ENCODE measurements at places on chromosomes 16 and 17.

DNA sequence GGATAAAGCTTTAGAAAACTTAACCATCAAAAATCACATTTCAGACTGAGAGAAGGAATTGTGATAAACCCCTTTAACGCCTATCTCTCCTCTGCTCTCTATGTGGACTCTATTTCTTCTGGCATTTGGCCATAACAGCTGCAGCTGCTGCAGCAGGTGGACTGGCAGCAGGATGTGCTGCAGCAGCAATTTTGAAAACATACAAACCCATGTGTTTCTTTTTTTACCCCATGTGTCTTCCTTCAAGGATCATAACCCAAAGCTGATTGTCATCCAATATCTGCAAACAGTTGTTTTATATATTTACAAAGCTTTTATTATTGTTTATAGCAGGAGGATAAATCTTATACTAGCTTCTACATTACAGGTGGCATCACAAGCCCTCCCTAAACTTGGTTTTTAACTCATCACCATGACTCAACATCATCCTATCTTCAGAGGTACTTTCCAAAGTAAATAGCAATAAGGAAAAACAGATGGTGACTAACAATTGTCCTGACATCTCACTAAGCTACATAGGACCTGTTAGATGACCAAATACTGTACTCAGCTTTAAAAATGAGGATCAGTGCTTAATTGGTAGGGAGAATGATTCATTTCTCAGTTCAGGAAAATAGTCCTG is 14.5 kb upstream of the KRTAP9-2 start:
- no peak for DNase-seq

GRCh38 chr17:18066866-18067265 is 20.9 kb upstream of the DRG2 start:
- DNase-seq = no peak

DNA sequence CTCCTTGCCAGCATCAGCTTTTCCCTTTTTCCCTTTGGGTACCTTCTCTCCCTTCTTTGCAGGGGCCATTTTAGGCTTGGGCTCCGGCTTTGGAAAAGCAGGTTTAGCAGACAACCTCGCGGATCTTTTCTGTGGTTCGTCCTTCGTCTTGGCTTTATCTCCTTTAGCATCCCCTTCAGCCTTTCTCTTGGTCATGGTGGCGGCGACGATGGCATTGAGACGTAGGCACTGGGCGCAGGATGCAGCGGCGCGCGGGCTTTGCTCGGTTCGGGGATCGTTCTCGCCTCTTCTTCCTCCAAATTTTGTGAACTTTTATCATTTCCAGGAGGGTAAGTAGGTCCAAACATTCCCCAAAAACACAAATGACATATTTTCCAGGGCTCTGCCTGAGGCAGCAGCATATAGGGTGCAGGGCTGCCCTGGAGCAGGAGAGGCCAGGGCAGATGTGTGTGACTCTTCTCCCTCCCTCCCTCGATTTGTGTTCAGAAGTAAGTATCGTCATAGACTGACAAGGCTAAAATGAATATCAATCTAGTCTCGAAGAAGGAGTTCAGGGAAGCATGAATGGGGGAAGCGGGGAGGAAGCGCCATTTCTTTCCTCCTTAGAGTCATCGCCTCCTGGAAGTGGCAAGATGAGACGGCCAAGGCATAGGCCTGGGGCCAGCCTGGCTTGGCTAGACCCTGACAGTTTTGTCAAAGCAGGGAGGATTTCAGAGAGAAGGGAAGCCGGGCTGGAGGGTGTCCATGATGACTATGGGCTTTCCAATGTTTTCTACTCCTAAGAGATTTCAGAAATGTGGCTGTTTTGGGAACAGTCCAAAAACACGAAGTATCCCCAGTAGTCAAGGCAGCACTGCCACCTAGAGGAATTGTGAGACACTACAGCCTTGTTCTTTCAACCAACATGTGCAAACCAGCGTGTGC is 13.2 kb downstream of the CHCT1 start:
- DNase-seq = peak; percentile 18

GRCh38 chr17:15659663-15660062 is 24.4 kb downstream of the TRIM16 start:
- no peak for DNase-seq

- no peak for DNase-seq
These were observed 3.6 kb downstream of the ENDOV start for GRCh38 chr17:80418589-80418988.

DNA sequence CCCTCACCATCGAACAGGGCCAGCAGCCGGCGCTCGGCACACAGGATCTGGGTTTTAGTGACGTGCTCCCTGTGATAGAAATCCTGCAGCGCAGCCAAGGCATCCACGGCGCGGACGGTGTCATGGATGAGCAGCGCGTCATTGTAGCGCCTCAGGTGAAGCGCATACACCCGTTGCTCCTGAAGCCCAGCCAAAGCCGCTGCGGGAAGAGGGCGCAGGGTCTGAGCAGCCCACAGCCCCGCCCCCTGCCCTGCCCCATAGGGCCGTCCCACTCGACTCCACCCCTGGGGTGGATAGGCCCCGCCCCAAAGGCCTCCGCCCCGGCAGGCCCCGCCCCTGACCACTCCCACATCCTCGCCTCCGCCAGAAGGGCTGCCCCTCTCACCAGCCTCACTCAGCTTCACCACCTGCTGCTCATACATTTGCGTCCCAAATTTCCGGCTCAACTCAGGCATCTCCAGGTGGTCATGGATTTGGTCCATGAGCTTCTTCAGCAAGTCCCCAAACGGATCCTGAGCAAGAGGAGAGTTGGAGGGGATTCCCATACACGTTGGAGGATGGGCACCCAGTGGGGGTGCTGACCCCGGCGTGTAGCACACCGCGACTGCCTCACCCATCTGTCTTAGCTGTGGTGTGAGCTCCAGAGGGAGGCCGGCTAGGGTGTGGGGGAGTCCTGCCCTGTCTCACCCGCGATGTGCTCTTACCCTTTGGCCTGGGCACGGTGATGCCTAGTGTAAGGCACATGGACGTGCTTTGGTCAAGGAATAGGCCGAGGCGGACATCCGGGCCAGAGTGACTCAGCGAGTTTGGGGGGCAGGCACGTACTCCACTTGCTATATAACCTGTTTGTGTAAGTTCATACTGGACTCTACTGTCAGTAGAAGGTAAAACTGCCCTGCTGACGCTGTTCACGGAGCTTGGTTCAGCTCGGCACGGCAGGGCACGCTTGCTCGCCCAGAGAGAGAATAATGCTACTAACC is 4.6 kb downstream of the DHX58 start:
- DNase-seq = peak; percentile 89

GRCh38 chr16:87531418-87531817 is 38.6 kb upstream of the ZCCHC14 start:
- no peak for DNase-seq

DNA sequence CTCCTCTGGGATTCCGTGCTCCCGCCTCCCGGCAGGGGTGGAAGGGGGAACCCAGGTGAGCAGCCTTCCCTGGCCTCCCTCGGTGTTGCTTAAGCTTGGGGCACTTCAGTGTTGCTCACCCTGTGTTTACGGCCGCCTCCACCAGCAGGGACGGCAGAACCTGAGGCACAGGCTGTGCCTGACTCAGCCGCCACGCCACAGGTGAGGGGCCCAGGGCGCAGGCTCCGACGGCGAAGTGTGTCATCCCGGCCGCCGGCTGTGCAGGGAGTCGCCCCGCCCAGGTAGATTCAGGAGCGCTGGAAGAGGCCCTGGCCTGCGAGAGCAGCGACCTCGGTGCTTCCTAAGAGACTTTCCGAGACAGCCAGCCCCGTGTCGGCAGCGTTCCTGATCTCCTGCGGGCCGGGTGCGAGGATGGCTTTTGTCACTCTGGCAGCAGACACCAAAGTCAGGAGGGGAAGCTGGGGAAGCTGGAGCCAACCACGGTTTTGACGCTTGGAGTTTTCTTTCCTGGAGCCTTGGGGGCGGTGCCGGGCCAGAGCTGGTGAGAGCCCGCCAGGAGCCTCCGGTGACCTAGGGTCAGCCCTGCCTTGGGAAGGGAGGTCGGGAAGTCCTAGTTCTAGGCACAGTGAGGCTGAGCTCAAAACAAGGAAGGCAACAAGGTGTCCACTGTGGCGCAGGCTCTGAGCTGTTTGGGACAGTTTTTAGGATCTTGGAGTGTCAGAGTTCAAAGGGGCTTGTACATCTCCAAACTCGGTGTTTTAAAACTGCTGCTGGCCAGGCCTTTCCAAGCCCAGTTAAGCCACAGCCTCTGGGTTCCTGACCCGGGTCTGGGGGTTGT is 2.1 kb downstream of the GSE1 start:
- no peak for DNase-seq

DNA sequence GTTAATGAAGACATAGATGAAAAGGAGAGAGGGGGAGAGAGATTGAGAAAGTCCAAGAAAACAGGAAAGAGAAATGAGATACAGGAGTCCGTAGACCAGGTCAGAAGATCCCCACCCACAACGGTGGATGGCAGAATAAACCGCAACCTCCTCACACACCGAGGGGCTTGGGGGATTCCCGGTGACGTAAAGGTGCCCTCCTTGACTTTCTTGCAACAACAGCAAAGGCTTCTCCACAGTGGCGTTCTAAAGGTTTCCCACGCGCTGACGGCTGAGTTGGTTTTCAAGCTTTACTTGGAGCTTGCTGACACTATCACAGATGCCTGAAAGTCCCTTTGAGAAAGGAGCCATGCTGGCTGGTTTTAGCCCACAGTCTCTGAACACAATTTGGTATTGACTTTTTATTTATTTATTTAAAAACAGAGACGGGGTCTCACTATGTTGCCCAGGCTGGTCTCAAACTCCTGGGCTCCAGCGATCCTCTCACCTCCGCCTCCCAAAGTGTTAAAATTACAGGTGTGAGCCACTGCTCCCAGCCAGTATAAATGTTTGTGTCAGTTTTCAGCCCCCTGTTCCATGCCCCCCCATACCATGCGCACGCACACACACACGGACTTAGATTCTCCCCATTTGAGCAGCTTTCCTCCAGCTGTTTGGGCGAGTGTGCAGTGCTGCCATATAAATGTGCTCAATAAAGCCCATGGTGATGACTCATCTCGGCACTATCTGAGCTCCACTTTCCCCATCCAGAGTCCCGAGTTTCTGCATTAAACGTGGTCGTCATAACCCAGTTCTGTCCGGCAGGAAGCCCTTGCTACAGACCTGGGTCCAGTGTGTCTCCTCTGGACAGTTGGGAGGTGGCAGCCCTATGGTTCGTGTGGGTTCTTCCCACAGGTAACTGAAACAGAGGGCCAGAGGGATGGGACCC is 33.0 kb upstream of the SEC14L1 start:
- peak; percentile 66 for DNase-seq

- no peak for DNase-seq
These were observed 24.1 kb upstream of the ADORA2B start for GRCh38 chr17:15920758-15921239.

DNA sequence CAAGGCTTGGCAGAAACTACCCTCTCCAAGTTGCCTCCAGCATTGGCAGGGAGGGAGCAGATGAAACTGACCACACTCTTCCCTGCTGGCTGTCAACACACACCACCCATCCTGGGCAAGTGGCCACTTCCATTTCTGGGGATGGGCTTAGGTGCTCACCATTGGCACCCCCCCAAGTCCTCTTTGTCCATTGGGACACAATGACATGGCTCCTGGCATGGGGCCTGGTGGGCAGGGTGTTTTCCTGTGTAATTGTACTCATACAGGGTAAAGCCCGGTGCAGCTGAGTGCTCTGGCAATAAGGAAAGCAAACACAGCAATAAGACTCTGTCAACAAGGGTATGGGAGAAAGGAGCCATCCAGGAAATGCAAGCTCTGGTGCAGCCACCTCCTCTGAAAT is 22.6 kb downstream of the SCNN1B start:
- no peak for DNase-seq

GRCh38 chr17:65143889-65144604 is 6.9 kb downstream of the RGS9 start:
- DNase-seq = no peak

- DNase-seq = no peak
These were observed 573 bp upstream of the CDK10 start for GRCh38 chr16:89685916-89686315.

DNA sequence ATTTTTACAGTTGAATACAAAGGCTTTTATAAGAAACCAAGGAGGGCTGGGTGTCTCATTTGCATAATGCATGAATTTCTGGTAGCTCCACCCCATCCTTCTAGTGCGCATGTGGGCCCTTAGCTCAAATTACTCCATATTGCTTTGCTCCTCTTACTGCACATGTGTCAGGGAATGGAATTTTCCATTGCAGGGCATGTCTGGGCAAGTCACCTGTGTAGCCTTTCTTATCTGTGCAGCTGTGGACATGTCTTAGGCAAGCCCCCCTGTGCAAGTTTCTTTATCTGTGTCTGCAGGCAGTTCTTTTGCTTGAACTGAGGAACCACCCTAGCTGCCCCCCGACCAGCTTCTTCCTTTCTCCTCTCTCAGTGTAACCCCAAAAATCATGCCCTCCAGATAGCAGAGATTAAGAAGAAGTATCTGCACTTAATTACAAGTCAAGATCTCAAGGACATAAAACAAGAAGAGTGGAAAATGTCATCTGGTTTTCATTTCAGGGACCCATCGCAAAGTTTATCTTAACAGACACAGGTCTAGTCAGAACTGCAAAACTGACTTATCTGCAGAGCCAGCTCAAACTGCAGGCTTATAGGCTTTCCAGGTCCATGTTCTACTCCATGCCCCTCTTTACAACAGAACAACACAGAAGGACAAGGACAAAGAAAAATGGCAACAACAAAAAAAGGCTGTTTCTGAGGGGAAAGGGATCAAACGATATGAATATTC is 137.9 kb upstream of the HS3ST4 start:
- no peak for DNase-seq

DNA sequence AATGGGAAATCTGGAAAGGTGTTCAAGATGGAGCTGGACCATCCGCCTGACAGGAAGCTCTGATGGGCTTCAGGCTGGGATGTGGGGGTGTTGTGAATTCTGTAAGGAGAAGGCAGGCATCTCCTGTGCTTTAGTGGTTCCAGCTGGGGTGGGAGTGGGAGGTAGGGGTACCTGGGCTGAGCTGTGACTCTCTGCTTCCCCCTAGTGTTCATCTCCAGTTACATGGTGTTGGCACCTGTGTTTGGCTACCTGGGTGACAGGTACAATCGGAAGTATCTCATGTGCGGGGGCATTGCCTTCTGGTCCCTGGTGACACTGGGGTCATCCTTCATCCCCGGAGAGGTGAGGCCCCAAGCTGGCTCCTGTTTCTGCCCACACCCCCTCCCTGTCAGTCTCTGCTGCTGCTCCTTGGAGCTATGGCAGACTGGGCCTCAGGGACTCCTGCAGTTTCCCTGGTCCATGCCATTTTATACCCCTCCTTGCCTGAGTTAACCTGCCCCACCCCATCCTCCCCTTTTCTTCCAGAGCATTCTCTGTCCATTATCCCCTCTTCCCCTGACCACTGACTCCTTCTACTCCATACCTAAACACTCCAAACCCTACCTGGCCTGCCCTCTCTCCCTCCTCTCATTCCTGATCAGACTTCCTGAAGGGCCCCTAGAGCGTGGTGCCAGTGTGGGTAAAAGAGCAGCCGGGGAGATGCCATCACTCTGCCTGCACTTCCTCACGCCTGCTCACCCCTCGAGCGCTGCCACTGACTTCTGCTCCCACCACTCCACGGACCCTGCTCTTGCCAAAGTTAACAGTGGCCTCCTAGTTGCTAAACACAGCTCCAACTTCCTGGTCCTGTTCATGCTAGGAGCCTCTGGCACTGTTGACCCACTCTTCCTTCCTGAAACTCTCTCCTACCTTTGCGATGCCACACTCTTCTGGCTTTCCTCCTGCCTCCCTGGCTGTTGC is 3.4 kb downstream of the SPNS1 start:
- DNase-seq = no peak

- DNase-seq = no peak
These were observed 1.9 kb downstream of the NTN3 start for GRCh38 chr16:2472885-2473445.

Data from stimulated activated CD8-positive, alpha-beta memory T cell treated with anti-CD3 and anti-CD28 coated beads, Interleukin-4, amount 100 ng/mL, for 24 hours (primary cell).